ENCODE measurements at places on chromosomes 3 and 15.

DNA sequence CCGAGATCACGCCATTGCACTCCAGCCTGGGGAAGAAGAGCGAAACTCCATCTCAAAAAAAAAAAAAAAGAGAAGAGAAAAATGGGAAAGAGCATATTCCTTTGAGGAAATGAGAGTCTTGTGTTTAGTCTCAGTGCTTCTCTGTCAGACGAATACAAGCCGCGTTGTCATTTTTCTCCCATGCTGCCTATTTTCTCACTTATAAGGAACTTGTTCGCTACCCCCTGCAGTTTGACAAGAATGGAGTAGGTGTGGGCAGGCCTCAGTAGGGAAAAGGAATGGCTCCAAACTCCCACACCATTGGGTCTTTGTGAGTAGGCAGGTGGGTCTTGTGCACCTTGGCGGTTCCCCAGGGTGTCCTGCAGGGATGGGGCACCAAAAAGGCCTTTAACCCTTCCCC is 6.5 kb downstream of the GPR160 start:
- peak; percentile 30 for DNase-seq

DNA sequence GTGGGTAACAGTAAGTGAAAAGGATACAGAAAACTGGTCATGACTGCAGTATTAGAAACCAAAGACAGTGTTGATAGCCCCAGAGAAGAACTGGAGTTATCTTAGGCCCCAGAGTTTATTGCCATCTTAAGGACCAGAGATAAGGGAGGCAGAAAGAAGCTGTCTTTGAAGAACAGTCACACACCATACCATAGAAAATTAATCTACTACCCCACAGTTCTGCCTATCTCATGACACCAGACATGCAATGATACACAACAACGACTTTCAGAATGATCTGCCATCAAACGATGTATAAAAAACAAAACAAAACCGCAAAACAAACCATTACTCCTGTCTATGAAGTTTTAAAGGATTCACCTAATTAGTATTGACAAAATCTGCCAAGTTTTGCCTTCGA is 9.6 kb downstream of the CPOX start:
- no peak for DNase-seq

GRCh38 chr3:45145681-45146614 is at the start of gene CDCP1:
CDCP1 (minus strand) TSS chr3:45146378; CDS start chr3:45146287, 91 bp downstream.
- DNase-seq, result no peak

DNA sequence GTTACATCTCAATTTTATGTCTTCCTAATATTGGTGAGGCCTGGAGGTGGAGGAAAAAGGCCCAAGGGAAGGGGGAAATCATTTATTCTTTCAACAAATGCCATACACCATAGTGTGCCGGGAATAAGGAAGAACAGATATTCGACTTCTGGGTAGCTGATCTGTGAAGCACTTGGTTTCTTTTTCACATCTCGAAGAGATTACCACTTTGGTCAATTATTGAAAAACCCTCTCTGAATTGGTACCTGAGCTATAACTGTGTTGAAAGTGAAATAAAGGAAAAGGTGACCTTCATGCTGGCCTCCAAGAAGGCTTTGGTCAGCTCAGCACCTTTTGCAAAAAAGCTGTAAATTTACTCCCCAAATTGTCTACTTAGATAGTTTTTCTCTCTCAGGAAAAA is 14.2 kb upstream of the MB21D2 start:
- no peak for DNase-seq

- DNase-seq, result no peak
These were observed 83.5 kb upstream of the BCL6 start for GRCh38 chr3:187828579-187829452.
